ENCODE measurements at places on chromosomes 4 and X.

DNA sequence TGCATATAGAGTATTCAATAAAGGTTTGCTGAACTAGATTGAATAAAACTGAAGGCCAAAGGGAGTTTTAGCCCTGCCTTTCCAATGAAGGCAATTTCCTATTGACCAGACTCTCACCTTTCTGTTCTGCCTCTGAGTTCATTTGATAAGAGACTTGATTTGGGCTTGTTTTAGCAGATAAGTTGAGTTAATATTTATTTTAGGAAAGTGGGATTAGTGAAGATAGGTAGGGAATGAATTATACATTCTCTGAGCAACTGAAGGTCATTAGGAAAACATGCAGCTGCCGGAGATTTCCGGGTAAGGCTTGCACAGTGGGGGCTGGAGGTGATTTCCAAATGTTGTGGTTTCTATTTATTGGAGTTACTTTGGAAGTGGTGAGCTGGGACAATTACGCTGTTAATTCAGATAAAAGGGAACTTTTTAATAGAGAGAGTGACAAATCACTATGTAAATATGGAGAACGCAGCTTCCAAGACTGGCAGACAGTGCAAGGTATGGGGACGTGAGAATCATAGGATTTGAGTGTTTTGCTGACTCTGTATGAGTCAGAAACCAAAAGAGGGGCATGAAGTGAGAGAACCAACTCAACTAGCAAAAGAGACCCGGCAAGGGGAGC lies 553.6 kb upstream of the BOD1L1 start:
- no peak for DNase-seq

GRCh38 chrX:118990512-118991227 lies 16.3 kb downstream of the LONRF3 start:
- DNase-seq = no peak

- no peak for DNase-seq
Measured at GRCh38 chr4:150230561-150230960, 152.3 kb downstream of the DCLK2 start.

DNA sequence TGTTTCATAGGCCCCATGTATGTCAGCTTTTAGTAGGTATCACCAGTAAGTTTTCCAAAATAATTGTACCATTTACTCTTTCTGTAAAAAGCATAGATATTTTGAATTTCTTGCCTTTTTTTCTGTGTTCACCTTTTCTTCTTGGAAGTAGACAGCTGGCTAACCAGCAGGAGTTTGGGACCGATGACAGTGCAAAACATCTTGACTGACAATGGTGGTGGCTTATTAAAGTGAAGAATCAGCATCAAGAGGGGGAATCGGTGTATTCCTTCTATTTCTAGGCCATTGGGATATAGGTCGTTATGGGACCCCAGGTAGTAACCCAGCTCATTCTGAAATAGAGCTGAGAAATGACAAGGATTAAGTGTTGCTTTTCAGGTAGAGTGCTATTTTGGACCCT lies 3.2 kb downstream of the CEP44 start:
- no peak for DNase-seq

GRCh38 chr4:42078184-42078801 lies 74.2 kb downstream of the BEND4 start:
- DNase-seq = no peak

- DNase-seq = no peak
Measured at GRCh38 chr4:172357006-172357540, 543.9 kb downstream of the GALNTL6 start.

DNA sequence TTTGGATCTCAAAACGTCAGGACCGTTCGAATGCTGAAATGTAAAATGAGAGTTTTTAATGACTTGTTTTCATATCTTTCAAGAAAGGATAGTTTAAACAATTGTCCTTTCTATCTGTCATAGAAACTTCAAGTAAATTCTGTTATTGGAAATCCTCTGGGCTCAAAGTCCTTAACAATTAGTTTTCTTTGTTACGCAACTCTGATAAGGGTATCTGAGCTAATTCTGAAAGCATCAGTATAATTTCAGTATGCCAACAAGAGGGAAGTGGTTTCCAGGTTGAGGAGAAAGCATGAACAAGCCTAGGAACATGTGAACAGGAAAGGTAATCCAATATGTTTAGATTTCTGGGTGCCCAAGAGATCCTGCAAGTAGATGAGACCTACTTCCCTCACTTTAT lies 22.0 kb downstream of the ADH7 start:
- DNase-seq = no peak
